ENCODE measurements at places on chromosomes 12 and 14.

- no peak for DNase-seq
Measured at GRCh38 chr12:113069149-113069548, 12.6 kb downstream of the DTX1 start.

GRCh38 chr14:96713426-96713825, 83.8 kb upstream of the VRK1 start:
- DNase-seq: no peak

- DNase-seq: no peak
Measured at GRCh38 chr12:55703901-55704761, 3.6 kb downstream of the ITGA7 start.

GRCh38 chr14:61257469-61258057, 23.6 kb downstream of the TMEM30B start:
- no peak for DNase-seq

DNA sequence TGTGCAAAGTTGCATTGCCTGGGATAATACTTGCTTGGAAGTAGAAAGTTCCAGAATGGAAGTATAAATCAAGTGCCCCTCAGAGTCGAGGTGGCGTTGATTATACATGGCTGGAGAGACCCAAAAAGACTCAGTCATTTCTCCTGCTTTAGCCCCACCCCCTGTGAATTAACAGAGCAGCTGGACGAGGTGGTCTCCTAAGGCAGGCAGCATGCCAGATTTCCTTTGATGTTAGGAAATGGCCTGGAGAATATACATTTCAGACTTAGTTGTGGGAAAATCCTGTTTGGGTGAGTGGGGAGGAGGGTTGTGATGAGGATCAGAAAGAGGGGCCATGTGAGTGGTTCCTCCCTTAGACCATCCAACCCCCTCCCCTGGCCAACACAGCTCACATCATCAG, 406.1 kb upstream of the TMPO start:
- DNase-seq: no peak

GRCh38 chr12:65673156-65673690, 151.1 kb upstream of the HMGA2 start:
- no peak for DNase-seq

DNA sequence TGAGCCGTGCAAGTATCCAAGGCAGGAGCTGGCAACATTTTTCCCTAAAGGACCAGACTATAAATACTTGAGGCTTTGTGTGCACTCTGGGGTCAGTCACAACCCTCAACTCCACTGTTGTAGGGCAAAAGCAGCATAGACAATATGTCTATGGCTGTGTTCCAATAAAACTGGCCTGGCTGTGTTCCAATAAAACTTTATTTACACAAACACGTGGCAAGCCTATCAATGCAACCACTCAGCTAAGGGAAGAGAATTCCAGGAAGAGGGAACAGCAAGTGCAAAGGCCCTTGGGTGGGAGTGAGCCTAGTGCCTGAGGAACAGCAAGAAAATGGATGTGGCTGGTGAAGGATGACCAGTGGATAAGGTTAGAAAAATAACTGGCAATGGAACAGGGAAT, 11.3 kb upstream of the FAM181A start:
- DNase-seq: no peak

DNA sequence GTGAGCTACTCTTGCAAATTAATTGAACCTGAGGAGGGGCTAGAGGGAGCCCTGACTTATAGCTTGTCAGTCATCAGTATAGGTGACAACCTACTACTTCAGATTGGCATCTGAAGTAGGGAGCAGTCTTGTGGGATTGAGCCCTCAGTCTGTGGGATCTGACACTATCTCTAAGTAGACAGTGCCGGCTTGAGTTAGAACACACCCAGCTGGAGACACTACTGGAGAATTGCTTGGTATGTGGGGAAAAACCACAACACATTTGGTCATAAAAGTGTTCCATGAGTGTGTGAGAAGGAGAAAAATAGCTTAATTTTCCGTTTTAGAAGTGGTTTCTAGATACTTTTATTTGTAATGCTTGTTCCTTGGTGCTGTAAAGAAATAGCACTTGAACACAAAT, 30.5 kb upstream of the DDHD1 start:
- no peak for DNase-seq

DNA sequence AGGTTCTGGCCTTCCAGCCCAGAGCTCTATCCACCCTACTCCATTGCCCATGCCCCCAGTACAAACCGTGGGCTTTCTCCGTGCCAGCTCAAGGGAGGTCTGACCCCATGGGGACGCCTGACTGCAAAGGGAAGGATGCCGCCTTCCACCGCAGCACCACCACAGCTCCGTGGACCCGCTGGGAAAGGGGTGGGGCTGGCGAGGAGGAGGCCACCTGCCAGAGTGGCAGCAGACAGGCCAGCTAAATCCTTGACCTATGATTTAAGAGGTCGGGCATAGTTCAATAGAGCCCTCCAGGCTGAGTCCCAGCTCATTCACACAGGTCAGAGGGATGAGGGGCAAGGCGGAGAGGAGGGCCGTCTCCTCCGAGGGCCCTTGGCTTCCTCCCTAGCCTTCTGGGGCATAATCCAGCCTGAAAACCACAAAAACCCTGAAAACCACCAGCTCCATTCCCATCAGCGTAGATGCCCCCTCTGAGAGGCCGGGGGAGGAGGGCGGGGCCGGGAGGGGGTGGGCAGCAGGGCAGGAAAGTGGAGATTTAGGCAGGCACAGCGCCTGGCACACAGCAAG, 14.9 kb upstream of the FIGNL2 start:
- DNase-seq: no peak
